ENCODE measurements at places on chromosomes 16 and 17.

DNA sequence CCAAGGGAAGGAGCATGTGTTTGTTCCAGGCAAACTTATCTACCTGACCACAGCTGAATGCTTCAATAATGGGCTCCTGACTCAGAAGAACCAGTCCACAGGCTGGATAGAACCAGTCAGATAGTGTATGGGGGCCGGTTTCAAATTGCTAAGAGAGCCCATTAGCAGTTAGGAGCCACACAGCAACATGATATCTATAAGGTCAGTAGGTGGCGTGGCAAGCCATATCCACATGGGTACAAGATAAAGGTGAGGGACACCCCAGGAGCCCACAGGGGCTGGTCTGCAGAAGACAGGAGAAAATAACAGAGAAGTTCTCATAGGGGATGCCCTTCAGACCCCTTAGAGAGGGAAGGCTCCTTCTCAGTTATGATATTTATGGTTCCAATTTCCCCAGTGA, 31.6 kb upstream of the CDRT15 start:
- DNase-seq: no peak

GRCh38 chr17:46000292-46000691, 1.2 kb downstream of the STH start:
- no peak for DNase-seq

DNA sequence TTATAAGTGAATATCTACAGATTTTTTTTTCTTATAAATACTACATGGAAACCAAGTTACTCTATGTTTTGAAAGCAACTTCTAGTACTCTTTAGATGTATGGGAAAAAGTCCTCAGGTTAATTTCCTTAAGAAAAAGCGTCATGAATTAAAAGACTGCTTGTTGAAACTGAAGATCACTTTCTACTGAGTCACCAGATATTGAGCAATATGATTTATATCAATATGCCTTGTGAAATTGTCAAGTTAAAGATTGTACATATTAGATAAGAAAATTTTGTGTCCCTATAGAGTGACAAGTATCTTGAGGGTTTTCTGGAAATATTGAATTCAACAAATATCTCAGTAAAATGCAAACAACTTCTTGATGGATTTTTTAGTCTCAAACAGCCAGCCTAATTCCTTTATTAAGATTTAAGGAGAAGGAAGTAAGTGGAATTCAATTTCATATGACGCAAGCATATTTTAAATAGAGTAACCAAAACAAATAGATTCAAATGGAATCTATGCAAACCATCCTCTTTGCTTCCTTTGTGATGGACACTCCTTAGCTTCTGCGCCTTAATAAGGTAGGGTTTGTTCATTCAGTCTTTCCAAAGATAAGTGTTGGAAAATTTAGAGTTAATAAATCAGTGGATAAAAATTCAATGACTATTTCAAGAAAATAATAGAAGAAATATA, 16.6 kb downstream of the KRT12 start:
- no peak for DNase-seq

DNA sequence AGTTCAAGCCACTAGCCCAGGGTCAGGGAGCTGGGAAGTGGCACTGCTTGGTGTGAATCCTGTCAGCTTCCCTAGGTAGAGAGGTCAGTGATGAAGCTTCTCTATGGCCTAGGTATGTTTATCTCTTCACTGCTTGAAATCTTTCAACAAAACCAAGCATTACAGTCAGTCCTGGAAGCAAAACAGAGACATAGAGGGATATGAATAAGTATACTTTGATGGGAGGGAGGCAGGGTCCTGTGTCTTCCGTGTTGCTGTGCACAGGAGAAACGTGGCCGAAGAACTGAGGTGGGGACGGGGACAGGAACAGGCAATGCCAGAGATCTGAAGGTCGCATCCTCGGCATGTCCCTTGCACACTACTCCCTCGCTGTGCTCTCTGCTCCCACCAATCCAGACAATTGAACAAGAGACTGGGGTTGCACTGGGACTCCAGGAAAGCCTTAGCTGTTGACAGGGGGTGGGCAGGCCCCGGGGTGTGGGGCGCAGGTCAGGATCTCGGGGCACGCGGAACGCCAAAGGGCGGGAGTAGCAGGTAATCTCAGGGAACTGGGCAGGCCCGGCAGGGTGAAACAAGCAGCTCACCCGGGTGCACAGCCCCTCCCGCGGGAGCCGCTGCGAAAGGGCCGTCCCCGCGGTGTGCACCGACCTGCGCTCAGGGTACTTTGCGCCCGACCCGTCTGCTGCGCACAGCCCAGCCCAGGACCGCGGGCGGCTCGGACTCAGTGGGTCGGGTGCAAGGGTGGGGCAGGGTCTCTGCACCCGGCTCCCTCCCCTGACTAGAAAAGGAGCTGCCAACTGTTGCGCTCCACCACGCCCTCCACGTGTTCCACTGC, at the start of gene MT1H:
Gene MT1H (plus strand): TSS at position 810 of the 835 bp plus-strand sequence. CDS start 71 bp downstream, outside the sequence.
- no peak for DNase-seq

DNA sequence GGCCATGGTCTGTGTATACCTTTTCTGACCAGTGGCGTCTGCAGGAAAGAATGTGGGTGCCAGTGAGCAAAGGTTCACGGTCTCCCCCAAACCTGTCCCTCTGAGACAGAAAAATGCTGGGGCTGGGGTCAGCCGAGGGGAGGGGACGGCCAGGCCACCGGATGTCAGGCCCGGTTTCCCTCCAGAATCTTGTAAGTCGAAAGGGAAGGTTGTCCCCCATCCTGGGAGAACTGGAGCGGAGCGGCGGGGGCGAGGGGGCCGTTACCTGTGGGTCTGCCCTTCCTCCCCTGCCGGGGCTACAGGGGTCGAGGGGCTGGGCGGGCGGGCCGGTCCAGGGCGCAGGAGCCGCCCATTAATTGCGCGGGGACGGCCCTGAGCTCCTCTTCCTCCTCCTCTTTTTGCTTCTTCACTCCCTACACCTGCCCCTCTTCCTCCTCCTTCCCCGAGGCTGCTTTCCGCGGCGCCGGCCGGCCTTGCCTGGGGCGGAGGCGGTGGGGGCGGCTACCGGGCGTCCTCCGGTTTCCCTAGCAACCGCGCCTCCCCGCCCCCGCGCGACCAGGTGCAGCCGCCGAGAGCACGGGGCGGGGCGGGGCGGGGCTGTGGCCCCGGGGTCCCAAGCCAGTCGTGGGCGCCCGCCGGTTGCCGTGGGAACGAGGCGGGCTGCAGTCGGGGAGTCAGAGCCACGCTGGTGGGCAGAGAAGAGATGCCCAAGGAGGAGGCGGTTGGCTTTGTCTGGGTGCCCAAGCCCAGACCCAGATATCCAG, at the start of gene MARCHF10:
Gene MARCHF10 (minus strand): TSS at position 503 of the 764 bp plus-strand sequence. CDS start 6,579 bp downstream, outside the sequence.
- peak; percentile 6 for DNase-seq

GRCh38 chr16:28879261-28879840, 1.1 kb downstream of the ATP2A1 start:
- no peak for DNase-seq

- DNase-seq: peak; percentile 22
Measured at GRCh38 chr17:37089956-37090355, 141.2 kb downstream of the AATF start.

- no peak for DNase-seq
Measured at GRCh38 chr16:2253293-2253692, 1.9 kb upstream of the ECI1 start.

- no peak for DNase-seq
Measured at GRCh38 chr16:8689686-8690085, 15.3 kb downstream of the ABAT start.

GRCh38 chr16:67644038-67644437, 906 bp upstream of the CARMIL2 start:
- no peak for DNase-seq

DNA sequence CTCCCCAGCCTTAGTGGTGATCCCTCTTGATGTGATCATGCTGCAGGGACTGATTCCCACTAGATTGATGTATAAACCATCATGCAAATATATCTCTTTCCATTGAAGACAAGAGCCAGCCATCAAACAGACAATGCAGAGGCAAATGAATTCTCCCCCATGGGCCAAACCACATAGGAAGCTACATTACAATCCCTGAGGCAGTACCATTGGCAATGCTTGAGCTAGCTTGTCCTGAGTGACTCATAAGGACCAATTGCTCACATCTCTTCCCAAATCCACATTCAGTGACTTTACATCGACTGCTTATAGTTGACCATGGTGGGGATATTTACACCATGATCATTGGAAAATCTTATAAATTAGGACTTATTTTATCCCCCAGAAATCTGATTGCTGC, 242.2 kb downstream of the SHISA9 start:
- no peak for DNase-seq

- no peak for DNase-seq
Measured at GRCh38 chr16:84690088-84690819, 9.5 kb upstream of the USP10 start.

DNA sequence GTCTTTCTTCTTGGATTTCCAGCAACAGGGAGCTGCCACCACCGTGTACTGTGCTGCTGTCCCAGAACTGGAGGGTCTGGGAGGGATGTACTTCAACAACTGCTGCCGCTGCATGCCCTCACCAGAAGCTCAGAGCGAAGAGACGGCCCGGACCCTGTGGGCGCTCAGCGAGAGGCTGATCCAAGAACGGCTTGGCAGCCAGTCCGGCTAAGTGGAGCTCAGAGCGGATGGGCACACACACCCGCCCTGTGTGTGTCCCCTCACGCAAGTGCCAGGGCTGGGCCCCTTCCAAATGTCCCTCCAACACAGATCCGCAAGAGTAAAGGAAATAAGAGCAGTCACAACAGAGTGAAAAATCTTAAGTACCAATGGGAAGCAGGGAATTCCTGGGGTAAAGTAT, 389.0 kb downstream of the MAF start:
- no peak for DNase-seq

DNA sequence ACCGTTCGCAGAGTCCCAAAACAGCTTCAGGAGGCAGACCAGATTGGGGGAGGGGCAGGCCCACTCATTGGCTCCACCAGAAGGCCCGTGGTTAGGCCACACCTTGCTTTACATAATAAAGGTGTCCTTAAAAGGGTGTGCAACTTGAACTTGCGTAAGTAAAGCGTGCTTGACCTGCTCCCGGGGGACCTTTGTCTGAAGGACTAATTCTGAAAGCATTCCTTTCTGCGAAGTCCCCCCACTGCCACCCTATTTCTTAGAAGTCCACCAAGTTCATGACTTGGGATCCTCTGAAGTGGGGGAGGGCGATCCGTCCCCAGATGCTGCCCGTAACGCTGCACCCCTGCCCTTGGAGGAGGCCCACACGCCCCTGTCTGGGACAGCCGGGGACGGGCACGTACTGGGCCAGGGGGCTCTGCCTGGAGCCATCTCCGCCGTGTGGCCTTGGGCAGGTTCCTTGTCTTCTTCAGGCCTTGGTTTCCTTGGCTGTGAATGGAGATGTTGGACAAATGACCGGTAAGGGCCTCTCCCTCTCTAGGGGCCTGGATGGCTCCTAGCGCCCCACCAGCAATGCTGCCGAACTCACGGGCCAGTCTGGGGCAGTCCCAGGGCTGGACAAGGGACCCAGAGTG, 823 bp upstream of the ZNF469 start:
- no peak for DNase-seq

DNA sequence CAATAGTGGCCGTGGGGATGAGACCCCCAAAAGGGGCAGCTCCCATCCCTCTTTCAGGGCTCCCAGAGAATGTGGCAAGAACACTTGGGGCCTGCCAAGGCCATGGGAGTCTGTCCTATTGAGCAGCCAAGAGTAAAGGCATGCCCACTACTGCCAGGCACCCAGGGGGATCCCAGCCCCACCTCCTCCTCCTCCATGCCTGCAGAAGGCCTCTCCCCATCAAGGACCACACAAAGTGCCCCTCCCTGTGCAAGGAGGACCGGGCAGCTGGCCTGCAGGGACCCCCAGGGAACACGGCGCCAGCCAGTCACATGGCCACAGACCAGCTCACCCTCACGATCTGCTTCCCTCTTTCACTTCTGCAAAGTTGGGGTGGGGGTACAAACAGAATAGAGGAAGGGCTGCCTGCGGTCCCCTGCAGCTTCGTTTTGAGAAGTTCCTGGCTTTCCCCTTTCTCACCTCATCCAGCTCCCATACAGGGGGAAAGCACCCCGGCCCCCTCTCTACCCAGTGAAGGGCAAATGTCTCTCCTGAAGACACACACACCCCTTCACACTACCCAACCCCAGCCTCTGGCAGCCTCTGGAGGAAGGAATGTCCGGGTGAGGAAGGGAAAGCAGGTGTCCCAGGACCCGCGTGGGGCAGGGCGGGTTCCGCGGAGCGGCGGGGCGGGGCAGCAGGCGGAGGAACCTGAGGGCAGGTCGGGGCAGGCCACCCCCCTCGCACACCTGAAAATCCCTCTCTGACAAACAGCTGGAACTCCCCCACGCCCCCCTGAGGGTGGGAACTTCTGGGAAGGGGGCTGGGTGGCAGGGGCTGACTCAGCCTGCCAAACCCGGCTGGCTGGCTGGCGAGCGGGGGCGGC, 2.0 kb downstream of the PPP1R9B start:
- peak; percentile 69 for DNase-seq

DNA sequence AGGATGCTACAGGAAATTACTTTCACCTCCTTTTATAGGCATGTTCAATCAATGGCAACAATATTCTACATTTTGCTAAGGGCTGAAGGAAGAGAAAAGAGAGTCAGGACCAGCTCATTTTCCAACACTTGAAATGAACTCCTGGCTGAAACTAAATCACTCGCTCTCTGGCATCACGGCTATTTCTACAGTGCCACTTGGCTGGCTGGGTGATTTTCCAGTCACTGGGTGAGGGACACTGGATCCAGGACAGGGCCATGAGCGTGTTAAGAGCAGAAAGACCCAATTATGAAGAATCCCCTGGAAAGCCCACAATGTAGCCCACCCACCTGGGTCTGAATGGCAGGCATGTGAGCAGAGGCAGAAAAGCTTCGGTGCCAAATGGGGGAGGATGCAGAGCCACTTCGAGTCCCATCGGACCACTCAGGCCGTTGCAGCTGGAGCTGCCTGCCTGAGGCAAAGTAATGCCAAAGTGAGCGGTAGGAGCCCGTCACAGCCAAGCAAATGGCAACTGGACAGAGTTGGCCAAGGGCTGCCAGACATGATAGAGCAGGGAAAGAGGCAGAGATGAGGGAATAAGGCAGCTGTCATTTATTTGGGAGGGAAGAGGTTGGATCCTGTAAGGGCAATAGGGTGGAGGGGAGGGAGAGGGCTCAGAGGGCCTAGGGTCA, 246.2 kb downstream of the STX8 start:
- DNase-seq: no peak

- no peak for DNase-seq
Measured at GRCh38 chr17:66355510-66355909, 53.1 kb downstream of the PRKCA start.

DNA sequence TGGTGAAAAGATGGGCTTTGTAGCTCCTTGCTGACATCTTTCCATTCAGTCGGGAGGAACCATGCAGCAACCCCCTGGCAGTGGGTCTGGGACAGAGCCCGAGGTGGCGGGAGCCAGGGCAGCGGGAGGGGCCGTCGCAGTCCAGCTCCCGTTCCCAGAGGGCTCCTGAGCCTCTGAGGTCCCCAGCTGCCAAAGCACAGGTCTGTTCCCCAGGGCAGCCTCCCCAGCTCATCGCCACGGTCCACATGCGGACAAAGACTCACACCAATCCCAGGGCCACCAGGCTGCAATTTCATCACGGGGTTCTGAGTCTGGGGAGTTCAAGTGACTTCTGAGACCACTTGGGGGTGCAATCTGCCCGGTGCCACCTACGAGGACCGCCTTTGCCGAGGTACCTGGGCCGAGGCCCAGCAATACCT, 196.0 kb downstream of the RBFOX3 start:
- DNase-seq: no peak

DNA sequence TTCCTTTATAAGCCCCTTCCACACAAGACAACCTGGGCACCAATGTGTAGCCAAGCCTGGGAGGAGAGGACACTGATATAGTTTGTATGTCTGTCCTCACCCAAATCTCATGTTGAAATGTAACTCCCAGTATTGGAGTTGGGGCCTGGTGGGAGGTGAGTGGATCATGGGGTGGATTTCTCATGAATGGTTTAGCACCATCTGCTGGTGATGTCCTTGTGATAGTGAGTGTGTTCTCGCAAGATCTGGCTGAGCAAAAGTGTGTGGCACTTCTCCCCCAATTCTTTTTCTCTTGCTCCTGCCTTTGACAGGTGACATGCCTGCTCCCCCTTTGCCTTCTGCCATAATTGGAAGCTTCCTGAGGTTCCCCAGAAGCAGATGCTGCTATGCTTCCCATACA, 135.8 kb downstream of the USP31 start:
- no peak for DNase-seq

Measured in activated T-cell treated with anti-CD3 and anti-CD28 coated beads for 24 hours (primary cell).